ENCODE measurements at places on chromosomes 3 and 15.

- no peak for DNase-seq
Observed at GRCh38 chr15:49412797-49413196, 10.2 kb upstream of the FGF7 start.

DNA sequence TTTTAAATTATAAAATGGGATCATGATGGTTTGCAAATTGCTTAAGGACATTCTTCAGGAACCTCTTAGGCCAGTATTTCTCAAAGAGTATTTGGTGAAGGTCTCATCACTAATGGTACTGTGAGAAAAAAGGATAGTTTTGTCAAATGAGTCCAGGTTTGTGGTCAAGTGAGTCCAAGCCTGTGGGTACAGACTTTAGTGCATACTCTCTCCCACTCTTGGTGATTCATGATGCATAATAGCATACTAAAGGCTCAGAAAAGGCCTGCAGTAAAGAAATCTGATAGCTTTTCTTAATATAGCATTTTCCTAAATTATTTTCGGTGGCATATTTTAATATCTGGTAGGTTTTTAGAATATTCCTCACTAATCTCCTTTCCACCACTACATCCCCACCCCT, 20.0 kb downstream of the BOC start:
- no peak for DNase-seq

DNA sequence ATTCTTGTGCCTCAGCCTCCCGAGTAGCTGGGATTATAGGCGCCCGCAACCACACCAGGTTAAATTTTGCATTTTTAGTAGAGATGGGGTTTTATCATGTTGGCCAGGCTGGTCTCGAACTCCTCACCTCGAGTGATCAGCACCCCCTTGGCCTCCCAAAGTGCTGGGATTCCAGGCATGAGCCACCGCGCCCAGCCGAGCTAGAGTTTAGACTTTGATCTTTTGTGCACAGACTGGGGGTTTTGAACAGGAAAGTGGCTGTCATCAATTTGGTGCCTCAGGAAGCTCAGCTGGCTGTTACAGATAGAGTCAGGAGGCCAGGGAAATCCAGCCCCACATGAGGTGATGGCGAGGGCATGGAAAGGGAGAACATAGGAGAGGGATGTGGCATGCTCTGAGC, 19.3 kb upstream of the IREB2 start:
- no peak for DNase-seq

GRCh38 chr15:44633603-44634002, 29.9 kb downstream of the SPG11 start:
- DNase-seq, result no peak

GRCh38 chr3:9158865-9159630, 90.4 kb downstream of the SRGAP3 start:
- DNase-seq, result no peak
